Pulmonary artery endothelial cell (primary cell): ENCODE measurements at places on chromosomes 6 and 20.
A peak's percentile ranks its signal among the peaks of the same experiment; 100 is the strongest.

- DNase-seq = peak; percentile 24
These were observed 81.7 kb upstream of the TENT5A start for GRCh38 chr6:81834141-81834681.

DNA sequence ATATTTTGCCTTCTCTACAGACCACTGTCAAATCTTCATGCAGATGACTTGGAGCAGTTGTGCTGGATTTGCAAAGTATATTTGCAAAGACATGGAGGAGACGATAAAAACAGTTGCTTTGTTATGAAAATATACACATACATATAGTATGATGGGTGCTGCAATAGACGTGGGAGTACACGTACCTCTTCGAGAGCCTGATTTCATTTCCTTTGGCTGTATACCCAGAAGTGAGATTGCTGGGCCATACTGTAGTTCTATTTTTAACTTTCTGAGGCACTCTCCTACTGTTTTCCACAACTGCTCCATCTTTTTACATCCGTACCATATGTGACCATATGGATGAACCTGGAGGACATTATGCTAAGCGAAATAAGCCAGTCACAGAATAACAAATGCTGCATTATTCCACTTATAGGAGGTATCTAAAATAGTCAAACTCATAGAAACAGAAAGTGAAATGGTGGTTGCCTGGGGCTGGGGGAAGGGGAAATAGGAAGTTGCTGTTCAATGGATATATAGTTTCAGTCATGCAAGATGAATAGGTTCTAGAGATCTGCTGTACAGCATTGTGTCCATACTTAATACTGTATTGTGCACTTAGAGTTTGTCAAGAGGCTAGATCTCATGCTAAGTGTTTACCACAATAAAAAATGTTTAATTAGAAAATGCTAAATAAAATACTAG, 223.8 kb downstream of the HAO1 start:
- DNase-seq = no peak

- no peak for DNase-seq
These were observed 54.0 kb upstream of the SNX9 start for GRCh38 chr6:157768863-157769551.

- DNase-seq = no peak
These were observed 114.0 kb upstream of the HSF2 start for GRCh38 chr6:122285292-122285913.

DNA sequence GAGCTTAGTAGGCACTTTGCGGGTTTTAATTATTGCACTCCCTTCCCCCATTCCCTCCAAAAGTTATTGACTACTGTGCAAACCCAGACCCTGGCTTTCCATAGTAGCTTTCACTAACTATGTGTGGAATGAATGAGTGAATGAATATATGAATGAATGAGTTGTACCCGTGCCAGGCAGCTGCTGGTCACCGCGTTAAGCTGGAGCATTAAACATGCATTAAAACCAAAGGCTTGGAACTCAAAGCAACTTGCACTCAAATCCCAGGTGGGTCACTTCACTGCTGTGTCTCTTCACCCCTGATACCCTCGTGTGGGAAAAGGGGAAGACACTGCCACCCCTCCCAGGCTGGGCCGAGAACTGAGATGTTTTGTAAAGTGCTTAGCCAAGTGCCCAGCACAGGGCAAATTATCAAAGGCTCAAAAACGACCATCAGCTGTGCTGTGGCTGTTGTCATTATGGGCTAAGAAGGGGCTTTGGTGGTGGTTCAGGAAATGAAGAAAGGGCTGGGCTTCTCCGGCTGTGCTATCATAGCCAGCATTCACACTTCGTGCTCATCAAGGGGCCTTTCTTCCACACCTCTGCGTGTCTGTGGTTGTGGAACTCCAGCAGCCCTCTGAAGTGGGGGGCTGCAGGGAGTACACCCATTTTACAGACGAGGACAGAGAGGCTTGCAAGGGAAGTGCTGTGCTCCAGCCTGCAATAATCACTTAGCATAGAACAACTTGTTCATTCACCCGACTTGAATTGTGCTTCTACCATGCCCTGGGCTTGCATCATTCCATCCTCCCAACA, 60.2 kb upstream of the STX16 start:
- DNase-seq = no peak

DNA sequence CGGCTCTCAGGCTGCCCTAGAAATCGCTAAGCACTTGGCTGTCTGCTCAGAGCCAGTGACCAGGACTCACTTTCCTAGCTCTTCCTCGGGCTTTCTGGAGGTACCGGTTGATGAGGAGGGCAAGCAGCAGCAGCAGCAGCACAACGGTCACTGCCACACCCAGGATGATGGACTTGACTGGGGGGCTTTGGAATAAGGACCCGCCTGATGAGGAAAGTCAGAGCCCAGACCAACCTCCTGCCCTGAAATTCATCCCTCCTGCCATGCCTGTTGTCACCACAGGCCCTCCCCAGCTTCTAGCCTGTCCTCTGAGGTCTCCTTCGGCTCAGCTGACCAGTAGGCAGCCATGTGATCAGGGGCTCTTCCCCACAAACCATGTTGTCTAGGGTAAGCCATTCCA, 16.2 kb downstream of the TREML2 start:
- no peak for DNase-seq

GRCh38 chr6:157669747-157670216, 153.3 kb upstream of the SNX9 start:
- peak; percentile 27 for DNase-seq

- no peak for DNase-seq
These were observed 390.8 kb upstream of the IRAK1BP1 start for GRCh38 chr6:78476561-78476960.

DNA sequence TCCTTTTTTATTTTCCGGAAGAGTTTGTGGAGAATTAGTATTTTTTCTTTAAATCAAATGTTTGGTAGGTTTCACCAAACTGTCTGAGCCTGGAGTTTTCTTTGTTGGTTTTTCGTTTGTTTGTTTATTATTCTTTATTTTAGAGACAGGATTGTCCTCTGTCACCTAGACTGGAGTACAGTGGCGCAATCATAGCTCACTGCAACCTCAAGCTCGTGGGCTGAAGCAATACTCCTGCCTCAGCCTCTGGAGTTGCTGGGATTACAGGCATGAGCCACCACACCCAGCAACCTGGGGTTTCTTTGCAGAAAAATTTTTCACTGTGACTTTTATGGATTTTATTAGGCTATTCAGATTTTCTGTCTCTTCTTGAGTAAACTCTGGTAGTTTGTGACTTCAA, 120.2 kb upstream of the LOC128125822 start:
- no peak for DNase-seq

DNA sequence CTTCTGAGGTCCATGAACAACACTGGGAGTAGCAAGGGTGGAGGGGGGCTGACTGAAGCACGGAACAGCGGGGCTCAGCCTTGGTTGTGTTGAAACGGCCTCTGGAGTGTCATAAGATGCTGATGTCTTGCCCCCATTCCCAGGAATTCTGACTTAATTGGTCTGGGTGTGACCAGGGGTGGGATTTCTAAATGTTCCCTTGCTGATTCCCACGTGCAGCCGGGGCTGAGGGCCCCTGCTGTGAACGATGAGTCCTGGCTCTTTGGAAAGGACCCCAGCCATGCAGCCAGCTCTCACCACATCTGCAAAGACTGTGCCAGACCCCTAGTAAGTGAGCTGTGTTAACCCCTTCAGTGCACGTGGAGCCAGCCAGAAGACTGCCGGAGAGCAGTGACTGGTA, 28.6 kb upstream of the FAM50B start:
- DNase-seq = no peak

GRCh38 chr6:16730738-16731477, 30.4 kb downstream of the ATXN1 start:
- no peak for DNase-seq

DNA sequence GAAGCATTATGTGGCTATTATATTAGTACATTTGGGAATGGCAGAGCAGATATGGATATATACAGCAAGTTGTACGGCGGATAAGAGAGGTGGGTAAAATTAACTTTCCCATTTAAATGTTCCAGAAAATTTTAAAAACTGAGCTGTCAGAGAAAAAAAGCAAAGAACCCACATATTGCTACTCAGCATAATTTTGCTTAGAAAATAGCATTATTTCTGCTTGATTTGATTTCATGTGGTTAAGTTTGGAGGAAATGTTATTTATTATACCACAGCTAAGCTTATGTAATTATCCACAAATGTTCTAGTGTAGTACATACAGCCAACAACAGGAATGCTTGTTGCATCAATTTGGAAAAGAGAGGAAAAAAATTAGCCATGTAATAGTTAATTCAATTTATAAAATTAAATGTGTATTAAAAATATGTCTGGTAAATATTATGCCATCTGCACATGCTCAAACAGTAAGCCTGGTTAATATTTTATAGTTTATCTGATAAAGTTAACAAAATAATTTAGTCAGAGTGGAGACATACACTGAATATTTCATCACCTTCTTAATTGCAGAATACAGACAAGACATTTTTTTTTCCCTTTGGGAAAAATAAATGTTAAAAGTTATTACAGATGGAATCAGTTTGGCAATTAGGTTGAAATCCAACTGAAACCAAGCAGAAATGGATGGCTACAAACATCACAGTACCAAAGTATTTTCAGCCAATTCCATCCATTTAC, 172.1 kb upstream of the ID4 start:
- DNase-seq = no peak

DNA sequence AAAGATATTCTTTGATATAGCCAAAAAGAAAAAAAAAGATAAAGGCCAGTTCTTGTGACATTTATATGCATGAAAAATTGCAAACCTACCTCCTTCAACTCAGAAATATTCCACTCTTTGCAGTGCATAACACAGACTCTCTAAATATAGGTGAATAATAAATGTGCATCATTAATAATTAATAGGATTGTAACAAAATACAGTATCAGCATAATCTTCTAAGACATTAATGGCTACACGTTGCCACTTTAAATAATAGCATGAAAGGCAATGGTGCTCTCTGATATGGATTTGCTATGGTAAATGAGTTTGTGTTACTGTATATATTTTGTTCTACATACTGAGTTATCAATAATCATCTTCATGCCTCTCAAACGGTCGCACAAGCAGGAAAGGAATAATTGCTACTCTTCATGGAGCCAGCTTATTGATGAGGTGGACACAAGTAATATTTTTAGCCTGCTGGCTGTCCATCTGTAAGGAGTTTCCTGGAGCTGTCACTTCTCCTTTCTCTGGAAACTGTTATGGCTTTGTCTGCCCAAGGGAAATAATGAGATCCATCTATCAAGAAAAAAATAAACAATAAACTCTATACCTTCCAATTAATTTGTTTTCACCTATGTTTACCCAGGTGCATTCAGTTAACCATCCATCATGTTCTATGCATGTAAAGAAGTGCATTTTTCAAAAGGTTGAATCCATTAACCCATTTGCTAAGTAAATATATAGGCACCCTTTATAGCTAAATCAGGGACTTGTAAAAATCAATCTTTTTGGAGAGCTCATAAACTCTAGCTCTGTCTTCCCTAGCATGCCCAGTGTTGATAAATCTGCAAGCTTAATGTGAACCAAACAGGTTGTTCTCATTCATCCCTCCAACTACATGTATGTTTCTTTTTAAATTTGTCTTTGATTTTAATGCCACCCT, 253.0 kb downstream of the NKAIN2 start:
- no peak for DNase-seq

- no peak for DNase-seq
These were observed 76.8 kb upstream of the SIRPG start for GRCh38 chr20:1734269-1734858.

DNA sequence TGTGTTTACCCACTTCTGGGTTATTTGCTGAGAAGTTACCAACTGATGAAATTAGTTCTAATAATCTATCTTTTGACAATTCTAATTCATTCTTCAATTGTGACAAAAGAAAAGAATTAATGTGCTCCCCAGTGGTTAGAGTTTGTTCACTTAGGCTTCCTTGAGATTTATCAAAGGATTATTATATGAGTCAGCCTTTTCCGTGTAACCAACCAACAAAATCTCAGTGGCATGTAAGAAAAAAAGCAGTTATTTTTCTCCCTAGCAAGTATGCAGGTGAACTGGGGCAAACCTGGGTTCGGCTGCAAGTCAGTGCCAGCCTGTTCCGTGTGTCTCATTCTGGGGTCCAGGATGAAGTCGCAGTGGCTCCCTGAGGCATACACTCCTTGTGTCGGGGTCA, 28.8 kb upstream of the HIVEP1 start:
- DNase-seq = no peak

DNA sequence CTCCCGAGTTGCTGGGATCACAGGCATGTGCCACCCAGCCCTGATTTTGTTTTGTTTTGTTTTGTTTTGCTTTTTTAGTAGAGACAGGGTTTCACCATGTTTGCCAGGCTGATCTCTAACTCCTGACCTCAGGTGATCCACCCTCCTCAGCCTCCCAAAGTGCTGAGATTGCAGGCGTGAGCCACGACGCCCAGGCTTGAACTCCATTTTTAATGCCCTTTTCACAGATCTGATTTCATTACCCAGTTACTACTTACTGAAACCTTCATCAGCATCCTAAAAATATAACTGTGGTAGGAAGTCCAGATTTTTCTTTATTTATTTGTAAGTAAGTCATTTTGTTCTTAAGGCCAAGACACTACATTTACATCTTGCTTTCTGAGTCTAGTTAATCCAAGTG, 64.0 kb downstream of the HDDC2 start:
- no peak for DNase-seq

DNA sequence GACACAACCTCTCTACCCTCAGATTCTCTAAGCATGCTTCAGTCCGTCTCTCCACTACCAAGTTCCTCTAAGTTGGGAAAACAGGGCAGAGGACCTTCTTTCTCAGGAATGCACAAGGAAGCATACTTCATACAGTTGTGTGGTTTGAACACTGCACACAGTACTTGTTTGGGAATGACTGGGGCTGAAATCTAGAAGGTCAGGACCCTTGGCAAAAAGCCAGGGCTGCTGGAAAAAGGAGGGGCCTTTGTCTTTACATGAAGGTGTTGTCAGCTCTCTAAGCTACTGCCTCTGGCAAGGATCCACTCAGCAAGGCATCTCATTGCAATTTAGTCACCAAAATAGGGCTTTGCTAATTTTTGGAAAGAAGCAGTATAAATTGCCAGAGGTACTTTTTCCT, 20.7 kb upstream of the HEY2 start:
- no peak for DNase-seq

DNA sequence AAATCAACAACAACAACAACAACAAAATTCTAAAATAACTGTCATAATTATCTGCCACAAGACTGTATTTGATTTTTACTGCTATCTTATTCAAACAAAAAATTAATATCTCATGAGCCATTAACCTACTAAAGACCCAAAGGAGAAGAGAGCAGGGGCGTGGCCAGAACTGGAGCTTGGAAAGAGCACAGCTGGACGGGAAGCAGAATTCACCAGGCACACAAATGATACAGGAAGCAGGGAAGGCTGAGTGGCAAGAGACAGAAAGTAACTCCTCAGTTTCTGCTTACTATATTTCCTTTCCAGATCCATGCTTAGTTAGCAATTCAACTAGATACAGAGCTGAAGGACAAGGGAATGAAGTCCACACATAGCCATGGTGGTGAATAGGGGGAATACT, 54.4 kb downstream of the FKBP5 start:
- peak; percentile 4 for DNase-seq

DNA sequence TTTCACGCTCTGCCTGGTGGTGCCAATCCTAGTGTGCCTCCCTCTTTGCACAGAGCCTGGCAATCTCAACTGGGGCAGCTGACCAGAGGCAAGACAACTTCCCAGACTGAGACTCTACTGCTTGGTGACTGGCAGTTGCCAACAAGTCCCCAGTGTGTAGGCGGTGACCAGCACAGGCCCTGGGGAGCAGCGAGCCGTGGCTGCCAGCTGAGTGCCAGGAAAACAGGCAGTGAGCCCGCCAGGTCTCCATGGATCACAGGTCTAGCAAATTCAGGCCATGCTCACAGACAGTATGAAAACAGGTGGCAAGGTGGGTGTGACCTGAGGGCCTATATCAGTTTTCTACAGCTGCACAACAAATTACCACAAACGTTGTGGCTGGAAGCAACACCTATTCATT, 289.9 kb downstream of the KIF16B start:
- no peak for DNase-seq
